ENCODE measurements at places on chromosomes 16 and 17.
A peak's percentile ranks its signal among the peaks of the same experiment; 100 is the strongest.

GRCh38 chr17:59331929-59332748 is 684 bp downstream of the YPEL2 start:
- DNase-seq, result no peak

- no peak for DNase-seq
These were observed 21.9 kb upstream of the EFCAB13 start for GRCh38 chr17:47301831-47302230.

- no peak for DNase-seq
These were observed 493 bp upstream of the PDE6G start for GRCh38 chr17:81656835-81657234.

DNA sequence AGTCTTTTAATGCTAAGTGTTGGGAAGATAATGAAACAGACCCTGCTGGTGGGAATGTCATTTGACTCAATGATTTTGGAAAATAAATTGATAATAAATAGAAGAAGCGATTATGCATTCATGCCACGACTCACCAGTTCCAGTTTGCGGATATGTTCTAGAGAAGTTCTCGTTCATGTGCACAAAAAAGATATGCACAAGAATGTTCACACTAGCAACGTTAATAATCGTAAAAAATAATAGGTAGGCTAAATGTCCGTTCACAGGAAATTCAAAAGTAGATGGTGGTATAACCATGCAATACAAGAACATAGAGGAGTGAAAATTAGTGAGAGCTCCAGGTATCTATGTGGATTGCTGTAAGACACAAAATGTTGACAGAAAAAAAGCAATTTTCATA is 59.8 kb downstream of the NACA2 start:
- DNase-seq, result no peak

- peak; percentile 11 for DNase-seq
These were observed 901 bp downstream of the CDYL2 start for GRCh38 chr16:80803339-80804055.

DNA sequence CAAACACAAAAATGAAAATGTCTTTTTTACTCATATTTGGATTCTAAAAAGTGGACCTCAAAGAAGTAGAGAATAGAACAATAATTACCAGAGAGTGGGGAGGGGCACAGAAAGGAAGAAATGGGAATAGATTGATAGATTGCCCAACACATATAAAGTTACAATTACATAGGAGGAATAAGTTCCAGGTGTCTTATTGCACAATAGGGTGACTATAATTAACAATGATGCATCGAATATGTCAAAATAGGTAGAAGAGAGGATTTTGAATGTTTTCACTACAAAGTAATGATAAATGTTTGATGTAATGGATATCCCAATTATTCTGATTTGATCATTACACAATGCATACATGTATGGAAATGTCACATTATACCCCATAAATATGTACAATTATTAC is 556.0 kb downstream of the CDH8 start:
- DNase-seq, result no peak

- peak; percentile 78 for DNase-seq
These were observed 57.7 kb upstream of the SLC25A19 start for GRCh38 chr17:75346906-75347305.

DNA sequence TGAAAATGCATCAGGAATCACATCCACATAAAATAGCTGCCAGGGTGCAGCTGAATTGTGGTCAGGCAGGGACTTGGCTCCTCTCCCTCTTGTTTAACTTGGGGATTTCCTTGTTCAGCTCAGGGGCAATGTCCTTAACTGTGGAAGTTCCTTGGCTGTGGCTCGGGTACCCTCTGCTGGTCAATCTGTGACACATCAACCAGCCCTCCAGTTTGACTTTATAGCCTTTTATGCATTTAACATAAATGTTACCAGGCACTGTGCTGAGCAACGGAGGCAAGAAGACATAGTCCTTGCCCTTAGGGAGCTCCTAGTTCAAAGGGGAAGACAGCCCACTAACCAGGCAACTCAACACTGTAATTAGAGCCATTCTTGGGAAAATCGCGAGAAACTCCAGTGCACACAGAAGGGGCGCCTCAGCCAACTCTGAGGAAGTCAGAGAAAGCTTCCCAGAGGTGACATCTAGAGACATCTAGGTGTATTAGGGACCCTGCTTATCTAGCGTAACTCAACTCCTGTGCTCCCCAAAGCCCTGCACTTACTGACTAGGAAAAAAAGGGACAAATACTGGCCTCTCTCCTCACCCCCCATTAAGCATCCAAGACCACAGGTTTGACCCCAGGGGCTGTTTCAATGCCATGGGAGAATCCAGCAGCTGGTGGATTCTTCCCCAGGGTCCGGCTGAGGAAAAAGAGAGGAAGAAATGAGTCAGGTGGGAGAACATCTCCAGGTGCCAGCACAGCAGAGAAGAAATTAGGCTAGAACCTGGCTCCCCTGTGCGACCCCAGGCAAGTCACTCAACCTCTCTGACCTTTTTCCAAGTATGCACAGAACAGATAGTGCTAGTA is 17.3 kb upstream of the EEF2K start:
- DNase-seq, result peak; percentile 96

GRCh38 chr17:44113868-44114840 is 9.3 kb downstream of the HDAC5 start:
- DNase-seq, result no peak

- no peak for DNase-seq
These were observed 22.1 kb downstream of the CRISPLD2 start for GRCh38 chr16:84841787-84842300.

GRCh38 chr16:19375561-19376158 is 42.0 kb upstream of the TMC5 start:
- DNase-seq, result peak; percentile 34

- DNase-seq, result no peak
These were observed 18.4 kb downstream of the MTHFSD start for GRCh38 chr16:86536621-86537020.

DNA sequence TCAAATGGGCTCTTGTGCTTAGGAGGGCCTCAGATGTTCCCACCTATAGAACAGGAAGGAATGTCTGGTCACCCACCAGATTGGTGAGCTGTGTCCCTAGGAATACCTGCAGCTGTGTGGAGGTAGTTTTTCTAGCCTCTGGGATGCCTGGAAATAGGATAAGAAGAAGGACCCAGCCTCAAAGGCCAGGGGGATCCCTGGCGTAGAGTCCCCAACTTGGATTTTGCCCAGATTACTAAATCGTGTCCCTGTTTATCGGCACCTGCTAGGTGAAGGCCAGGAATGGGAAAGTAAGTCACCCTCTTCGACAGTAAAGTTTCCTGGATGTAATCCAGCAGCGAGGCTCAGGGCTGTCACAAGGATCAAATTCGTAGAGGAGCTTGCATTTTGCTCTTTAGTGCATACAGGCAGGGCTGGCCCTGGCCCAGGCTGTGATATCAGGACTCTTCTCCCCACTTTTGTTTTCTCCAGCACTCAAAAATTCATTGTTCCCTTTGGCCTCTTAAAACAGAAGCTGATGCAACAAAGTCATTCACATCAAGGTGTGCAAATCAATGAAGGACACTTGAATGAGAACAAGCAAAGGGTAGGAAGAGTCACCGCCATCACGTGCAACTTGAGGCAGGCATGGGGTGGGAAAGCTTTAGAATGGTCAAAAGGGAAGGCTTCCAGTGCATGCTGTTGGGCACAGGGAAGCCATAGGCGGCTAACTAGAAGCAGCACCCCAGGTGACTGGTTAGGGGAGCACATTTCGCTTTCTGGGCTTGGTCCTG is 7.5 kb downstream of the SLC13A2 start:
- DNase-seq, result no peak

GRCh38 chr17:57895382-57896060 is 45.7 kb upstream of the MRPS23 start:
- no peak for DNase-seq

GRCh38 chr17:80423536-80424225 is 8.7 kb downstream of the ENDOV start:
- no peak for DNase-seq

DNA sequence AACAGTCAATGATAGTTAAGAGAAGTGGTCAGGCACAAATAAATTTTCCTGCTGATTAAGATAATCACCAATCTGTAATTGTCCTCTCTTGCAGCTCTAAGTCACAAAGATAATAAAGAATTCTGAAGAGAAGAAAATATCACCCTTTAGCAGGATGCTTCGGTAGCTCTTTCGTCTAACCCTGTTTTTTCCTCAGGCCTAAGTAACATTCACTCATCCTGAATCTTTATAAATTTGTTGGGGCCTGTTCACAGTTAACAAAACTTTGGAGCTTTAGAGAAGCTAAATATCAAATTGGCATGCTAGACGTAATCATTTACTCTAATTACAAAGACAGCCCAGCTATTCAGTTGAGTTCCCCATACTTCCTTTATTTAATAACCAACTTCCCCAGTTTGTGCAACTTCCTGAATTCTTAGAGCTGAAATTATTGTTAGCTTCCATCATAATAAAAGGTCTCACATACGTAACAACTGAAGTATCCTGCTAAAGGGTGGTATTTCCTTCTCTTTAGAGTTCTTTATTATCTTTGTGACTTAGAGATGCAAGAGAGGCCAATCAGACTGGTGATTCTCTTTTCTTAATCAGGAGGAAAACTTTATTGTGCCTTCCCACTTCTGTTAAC is 118.6 kb downstream of the TANGO6 start:
- no peak for DNase-seq

GRCh38 chr17:14149751-14150150 is 80.4 kb downstream of the COX10 start:
- DNase-seq, result no peak

GRCh38 chr17:50018909-50019308 is 23.9 kb upstream of the DLX3 start:
- DNase-seq, result no peak

DNA sequence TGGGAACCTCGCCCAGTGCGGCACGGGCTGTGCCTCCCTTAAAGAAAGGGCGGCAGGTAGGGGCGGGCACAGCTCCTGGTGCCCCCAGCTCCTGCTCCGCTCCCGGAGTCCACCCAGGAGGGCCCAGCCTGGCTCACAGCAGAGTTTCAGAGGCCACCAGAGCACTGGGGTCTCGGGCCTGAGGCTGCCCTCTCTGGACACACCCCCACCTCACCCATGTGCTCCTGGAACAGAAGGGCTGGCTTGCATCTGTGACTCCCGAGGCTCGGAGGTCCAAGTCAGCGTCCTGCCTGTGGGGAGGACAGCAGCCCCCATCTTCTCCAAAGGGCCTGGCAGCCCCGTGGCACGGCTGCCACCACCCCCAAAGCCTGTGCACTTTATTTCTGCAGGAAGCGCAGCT is 62.7 kb downstream of the RBFOX3 start:
- no peak for DNase-seq

DNA sequence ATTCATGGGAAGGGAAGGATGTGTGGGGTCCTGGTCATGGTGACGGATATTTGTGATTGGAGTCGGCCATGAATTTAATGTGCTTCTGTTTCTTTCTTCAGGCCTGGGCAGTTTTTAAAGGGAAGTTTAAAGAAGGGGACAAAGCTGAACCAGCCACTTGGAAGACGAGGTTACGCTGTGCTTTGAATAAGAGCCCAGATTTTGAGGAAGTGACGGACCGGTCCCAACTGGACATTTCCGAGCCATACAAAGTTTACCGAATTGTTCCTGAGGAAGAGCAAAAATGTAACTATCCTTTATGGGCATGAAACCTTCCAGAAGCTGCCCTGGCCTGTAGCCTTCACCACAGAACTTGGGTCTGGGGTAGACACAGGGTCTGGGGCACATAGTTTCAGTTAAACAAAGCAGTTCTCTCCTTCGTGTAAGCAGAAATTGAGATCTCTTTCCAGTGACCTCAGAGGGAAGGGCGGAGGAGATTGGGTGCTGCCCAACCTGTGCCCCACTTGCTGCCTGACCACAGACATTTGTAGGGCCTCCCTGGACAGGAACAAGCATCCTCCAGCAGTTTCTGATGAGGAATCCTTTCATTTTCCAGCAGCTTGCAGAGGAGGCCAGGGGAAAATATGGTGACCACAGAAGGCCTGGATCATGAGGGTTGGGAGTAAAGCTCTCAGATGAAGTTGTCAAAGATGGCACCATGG is 10.1 kb downstream of the IRF8 start:
- no peak for DNase-seq

- peak; percentile 51 for DNase-seq
These were observed 4.0 kb downstream of the CIAO2B start for GRCh38 chr16:66930189-66930588.

- no peak for DNase-seq
These were observed 385.7 kb upstream of the TNRC6C start for GRCh38 chr17:77572851-77573250.

Data from fibroblast of lung (primary cell).